ENCODE measurements at places on chromosomes 11 and 22. TPM values are rescaled to one million over a fixed set of nuclear protein-coding genes. Genes with fewer than 3 reads are reported as not detected.

GRCh38 chr11:82883853-82884252 is 16.4 kb downstream of the PRCP start:
- H3K27me3 ChIP-seq = no peaks in the 10 kb centered on the region
- no peaks in the 10 kb centered on the region for H3K4me1 ChIP-seq
- no peak for DNase-seq
- peaks cover 12% of the 10 kb centered on the region for H3K36me3 ChIP-seq

GRCh38 chr11:19659529-19659928 is 53.1 kb upstream of the NAV2 start:
- no peak for DNase-seq
- H3K4me3 ChIP-seq = no peak overlapping the region
- H3K4me1 ChIP-seq = peaks cover 6% of the 10 kb centered on the region
- no peaks in the 10 kb centered on the region for H3K36me3 ChIP-seq
- H3K27ac ChIP-seq = no peak overlapping the region

Gene GAL3ST3
- 0.36 TPM for total RNA-seq

DNA sequence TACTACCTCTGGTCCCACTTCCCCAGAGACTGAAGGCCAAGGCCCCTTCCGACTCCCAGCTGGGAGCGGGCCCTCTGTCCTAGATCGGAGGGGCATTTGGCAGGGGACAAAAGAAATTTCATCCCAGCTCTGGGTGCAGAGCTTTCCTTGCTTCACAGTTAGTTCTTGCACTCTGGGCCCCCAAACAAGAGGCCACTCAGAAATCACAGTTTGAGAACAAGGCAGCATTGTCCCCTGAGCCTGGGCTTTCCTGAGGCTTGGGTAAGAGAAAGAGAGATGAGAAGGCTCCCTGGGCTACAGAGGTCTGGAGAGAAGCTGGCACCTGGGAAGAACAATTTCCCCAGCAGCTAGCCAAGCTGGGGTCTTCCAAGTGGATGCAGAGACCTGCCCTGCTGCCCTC is 71.8 kb upstream of the NCAM1 start:
- H3K27ac ChIP-seq = no peak overlapping the region
- DNase-seq = no peak
- no peaks in the 10 kb centered on the region for H3K4me1 ChIP-seq
- no peaks in the 10 kb centered on the region for H3K36me3 ChIP-seq
- no peak overlapping the region for H3K4me3 ChIP-seq

DNA sequence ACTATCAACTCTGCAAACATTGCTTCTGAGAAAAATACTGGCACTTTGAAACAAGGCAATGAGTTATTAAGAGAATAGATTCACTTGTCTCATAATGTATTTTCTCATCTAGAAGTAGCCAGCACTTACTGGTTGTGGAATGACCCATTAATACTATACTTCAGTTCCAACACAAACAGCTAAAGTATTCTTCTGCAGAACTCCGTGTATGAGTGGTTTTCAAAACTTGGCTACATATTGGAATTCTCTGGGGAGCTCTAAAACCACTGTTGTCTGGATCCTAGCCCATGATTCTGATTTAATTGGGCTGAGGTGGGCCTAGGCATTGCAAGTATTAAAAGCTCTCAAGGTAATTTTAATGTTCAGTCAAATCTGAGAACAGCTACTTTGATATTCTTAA is 1416.4 kb upstream of the RAG2 start:
- DNase-seq = no peak
- no peak overlapping the region for H3K4me3 ChIP-seq
- no peak overlapping the region for H3K27ac ChIP-seq
- H3K36me3 ChIP-seq = no peaks in the 10 kb centered on the region
- H3K27me3 ChIP-seq = no peaks in the 10 kb centered on the region

- no peaks in the 10 kb centered on the region for H3K36me3 ChIP-seq
- DNase-seq = no peak
- H3K27me3 ChIP-seq = no peaks in the 10 kb centered on the region
- H3K4me1 ChIP-seq = no peaks in the 10 kb centered on the region
These were observed 253.1 kb downstream of the LRRC4C start for GRCh38 chr11:41206388-41206787.
